Chondrocyte (in vitro differentiated cells): ENCODE measurements at places on chromosomes 12 and 14. TPM values are rescaled to one million over a fixed set of nuclear protein-coding genes. Genes with fewer than 3 reads are reported as not detected.
A peak's percentile ranks its signal among the peaks of the same experiment; 100 is the strongest.

- H3K27ac ChIP-seq: peak overlapping the region; percentile 89
- peaks cover 48% of the 10 kb centered on the region for H3K4me1 ChIP-seq
- H3K4me3 ChIP-seq: peak overlapping the region; percentile 72
- no peaks in the 10 kb centered on the region for H3K36me3 ChIP-seq
These were observed 1.3 kb upstream of the TCP11L2 start for GRCh38 chr12:106301241-106301610.

DNA sequence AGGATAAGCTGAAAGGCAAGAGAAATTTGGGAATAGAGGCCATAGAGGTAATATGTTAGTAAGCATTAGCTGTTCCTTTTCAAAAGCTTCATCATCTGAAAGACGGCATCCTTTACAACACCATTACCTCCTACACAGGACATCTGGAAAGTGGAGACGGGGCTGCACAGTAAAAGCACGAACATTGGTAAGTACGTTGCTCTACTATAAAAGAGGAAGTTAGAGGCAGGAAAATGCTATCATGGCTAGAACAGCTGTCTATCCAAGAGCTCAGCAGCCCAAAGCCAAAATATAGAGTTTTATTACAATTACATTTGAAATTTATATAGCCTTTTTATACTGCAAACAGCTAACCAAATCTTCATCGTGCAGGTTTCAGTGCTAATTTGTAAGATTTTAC lies 172.3 kb upstream of the GRIP1 start:
- no peak for DNase-seq
- no peaks in the 10 kb centered on the region for H3K36me3 ChIP-seq
- no peak overlapping the region for H3K4me3 ChIP-seq
- peaks cover 5% of the 10 kb centered on the region for H3K4me1 ChIP-seq
- H3K27ac ChIP-seq: no peak overlapping the region

GRCh38 chr12:111437816-111438454 lies 32.2 kb downstream of the SH2B3 start:
- H3K36me3 ChIP-seq: peaks cover 2% of the 10 kb centered on the region
- no peaks in the 10 kb centered on the region for H3K27me3 ChIP-seq
- peaks cover 52% of the 10 kb centered on the region for H3K4me1 ChIP-seq

GRCh38 chr12:32024884-32025592 lies 65.8 kb downstream of the RESF1 start:
- no peak for DNase-seq
- no peaks in the 10 kb centered on the region for H3K27me3 ChIP-seq
- no peak overlapping the region for H3K27ac ChIP-seq
- H3K4me1 ChIP-seq: no peaks in the 10 kb centered on the region
- H3K36me3 ChIP-seq: no peaks in the 10 kb centered on the region

DNA sequence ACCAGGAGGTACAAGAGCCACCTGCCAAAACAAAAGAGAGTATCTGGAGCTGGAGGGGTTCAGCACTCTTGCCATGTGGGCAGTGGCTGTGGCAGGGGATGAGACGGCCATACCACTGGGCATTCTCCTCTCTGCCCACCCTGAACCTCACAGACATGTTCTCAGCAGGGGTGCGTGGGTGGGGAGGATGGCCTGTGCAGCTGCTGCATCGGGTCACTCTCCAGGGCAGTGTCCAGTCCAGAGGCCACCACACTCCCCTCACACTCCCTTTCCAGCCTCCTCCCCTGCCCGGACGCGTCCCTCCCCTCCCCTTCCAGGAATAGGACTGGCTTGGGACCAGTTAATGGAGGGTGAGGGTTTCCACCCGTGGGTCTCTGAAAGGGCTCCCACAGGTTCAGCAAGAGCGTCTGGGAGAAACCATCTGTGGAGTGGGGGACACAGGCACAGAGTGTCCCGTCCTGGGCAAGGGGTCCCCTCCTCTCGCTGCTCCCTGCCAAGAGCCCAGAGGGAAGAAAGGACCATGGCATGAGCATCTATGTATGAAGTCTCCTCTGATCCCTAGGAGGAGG lies 501 bp downstream of the C1R start:
- peaks cover 3% of the 10 kb centered on the region for H3K36me3 ChIP-seq
- peaks cover 3% of the 10 kb centered on the region for H3K27me3 ChIP-seq
- H3K4me3 ChIP-seq: peak overlapping the region; percentile 64
- no peak for DNase-seq
- H3K4me1 ChIP-seq: peaks cover 13% of the 10 kb centered on the region

DNA sequence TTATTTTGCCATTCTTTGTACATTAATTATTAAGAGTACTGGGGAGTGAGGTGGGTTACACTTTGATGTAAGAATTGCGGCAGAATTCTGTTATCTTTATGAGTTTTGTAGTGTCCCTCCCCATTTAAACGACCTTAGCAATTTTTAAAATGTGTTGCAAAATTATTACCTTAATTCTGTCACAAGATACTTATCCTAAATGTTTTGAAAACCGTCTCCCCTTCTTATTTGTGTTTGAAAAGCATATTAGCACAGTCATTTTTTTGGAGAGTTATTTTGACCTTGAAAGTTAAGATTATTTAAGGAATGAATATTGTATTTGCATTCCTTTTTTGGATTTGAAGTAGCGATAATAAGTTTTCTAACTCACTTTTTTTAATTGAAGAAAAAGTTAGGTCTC lies 2.2 kb downstream of the ARHGAP5 start:
- H3K4me1 ChIP-seq: peaks cover 59% of the 10 kb centered on the region
- DNase-seq: no peak
- H3K27ac ChIP-seq: peak overlapping the region; percentile 95
- peak overlapping the region; percentile 98 for H3K4me3 ChIP-seq

Gene KCNJ8
- total RNA-seq: 1.1 TPM in 2 of 3 replicates, not detected in the other

Gene CNTN1
- total RNA-seq: 1.6 to 4.1 TPM (median 1.8 TPM) in 3 replicates

Gene TAS2R42
- not detected in 3 replicates for total RNA-seq

Gene NIN
- total RNA-seq: 43.5 to 46.9 TPM (median 45.0 TPM) in 3 replicates
